ENCODE measurements at places on chromosomes 1 and 21.
A peak's percentile ranks its signal among the peaks of the same experiment; 100 is the strongest.

- no peak for DNase-seq
Observed at GRCh38 chr1:207028884-207029650, 3.5 kb downstream of the C1orf116 start.

- DNase-seq, result no peak
Observed at GRCh38 chr1:206112600-206113301, 4.4 kb downstream of the AVPR1B start.

- DNase-seq, result no peak
Observed at GRCh38 chr1:93079685-93080141, 630 bp downstream of the MTF2 start.

DNA sequence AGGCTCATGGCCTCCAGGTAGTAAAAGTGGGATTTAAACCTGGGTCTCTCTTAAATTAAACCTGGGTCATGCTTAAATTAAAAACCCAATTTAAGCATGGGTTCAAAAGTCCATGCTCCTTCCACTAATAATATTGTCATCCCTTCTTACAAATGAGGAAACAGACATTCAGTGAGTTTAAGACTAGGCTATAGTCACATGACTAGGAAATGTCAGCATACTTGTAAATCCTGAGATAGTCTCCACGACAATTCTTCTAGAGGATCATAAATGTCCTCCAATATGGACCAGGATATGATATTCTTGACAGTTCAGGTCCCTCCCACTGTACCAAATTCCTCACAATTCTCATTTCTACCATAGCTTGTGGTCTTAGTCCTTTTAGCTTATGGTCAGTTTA lies 10.5 kb upstream of the IGFN1 start:
- DNase-seq, result no peak

DNA sequence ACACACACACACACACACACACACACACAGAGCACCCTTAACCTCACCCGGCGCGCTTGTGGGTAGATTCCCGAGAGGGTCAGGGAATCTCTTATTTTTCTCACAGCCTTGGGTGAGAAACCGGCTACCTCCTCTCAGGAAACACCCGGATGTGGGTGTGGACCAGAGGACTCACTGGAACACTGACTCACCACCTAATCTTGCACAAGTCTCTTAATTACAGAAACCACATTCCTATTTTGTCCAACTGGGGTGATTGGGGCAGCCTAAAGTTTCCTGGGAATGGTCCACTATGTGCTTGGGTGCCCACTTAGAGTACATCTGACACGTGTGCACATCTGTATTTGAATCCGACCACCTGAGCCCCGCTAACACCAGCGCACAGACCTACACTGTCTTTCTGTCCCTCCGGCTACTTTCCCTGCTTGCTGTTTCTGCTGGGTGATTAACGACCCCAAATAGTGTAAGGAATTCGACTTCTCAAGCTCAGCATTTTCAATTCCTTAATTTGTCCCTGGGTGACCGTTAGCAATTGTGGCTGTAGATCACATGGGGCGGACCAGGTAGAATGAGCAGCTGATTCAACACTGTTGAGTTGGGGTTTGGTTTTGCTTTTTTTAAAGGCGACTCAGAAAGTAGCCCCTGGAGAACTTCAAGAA lies 14.0 kb upstream of the TBX15 start:
- peak; percentile 74 for DNase-seq

- no peak for DNase-seq
Observed at GRCh38 chr1:51675177-51675780, 58.4 kb downstream of the OSBPL9 start.

GRCh38 chr1:42040159-42040558 lies 113.1 kb upstream of the GUCA2B start:
- DNase-seq, result no peak

- DNase-seq, result no peak
Observed at GRCh38 chr1:119838236-119838635, 27.0 kb upstream of the REG4 start.

- DNase-seq, result no peak
Observed at GRCh38 chr21:35602811-35603362, 457.4 kb downstream of the SETD4 start.

GRCh38 chr1:230248016-230248888 lies 177.9 kb downstream of the PGBD5 start:
- no peak for DNase-seq

DNA sequence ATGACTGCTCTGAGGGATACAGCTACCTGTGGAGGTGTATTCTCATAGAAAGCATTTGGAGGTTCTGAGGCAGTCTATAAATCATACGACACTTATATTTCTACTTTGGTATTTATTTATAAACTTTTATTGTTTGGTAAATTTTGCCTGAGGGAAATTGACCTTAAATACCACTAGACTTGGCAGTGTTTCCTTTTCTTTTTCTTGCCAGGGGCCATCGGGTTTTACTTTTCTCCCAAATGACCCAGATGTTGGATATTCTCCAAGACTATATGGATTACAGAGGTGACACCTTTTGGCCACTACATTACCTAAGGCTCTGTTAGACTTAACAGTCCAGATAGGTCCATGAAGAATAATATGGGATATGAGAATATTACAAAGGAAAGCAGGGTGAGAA lies 28.2 kb downstream of the CHD1L start:
- DNase-seq, result no peak

- DNase-seq, result peak; percentile 81
Observed at GRCh38 chr1:223707256-223708000, 4.9 kb upstream of the CAPN2 start.

DNA sequence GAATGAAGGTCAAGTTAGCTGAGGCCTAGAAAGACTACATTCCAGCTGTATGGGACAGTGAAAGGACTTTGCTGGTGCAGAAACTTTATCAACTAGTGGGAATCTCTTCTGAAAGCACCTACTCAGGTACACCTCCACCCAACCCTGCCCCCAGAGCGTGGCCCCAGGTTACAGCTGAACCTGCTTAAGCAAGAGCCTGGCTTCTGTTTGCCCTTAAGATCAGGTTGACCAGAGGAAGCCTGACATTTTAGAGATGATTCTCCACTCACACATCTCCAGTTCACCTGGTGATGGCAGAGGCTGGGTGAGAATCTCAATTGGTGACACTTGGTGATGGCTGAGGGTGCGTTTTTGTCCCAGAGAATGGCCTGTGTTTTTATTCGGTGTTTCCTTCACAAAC lies 24.0 kb downstream of the ELAPOR1 start:
- DNase-seq, result no peak

DNA sequence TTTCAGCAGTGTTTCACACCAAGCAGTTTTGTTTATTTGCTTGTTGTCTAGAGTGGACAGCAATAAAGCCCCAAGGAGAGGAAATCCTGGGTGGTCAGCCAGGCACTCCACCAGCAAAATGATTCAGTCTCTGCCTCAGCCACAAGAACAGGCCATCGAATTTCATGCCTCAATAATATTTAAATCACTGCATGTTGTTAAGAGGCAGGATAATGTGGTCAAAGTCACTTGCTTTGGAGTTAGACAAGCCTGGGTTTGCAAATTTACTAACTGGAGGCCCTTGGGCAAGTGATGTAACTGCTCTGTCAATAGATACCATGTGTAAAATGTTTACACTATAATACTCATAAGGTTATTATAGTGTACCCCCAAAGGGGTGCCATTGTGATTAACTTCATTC lies 349.6 kb downstream of the LMO4 start:
- DNase-seq, result no peak

GRCh38 chr1:195761104-195761503 lies 847.1 kb downstream of the KCNT2 start:
- DNase-seq, result no peak

DNA sequence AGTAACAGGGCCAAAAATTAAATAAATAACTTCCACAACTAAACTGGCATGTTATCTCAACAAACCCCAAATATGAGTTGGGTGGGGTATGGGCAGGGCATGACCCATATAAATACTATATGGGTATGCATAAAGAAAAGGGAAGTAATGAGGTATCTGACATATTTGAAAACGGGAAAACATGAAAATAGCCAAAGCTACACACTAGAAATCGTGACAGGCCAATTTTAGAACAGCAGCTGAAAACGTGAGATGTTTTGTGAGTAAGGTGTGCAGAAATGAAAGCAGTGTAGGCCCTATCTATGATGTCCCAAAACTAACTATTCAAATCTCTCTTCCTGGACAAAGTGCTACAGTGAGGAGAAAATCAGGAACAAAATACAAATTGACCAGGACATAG lies 537.9 kb upstream of the NR5A2 start:
- no peak for DNase-seq

DNA sequence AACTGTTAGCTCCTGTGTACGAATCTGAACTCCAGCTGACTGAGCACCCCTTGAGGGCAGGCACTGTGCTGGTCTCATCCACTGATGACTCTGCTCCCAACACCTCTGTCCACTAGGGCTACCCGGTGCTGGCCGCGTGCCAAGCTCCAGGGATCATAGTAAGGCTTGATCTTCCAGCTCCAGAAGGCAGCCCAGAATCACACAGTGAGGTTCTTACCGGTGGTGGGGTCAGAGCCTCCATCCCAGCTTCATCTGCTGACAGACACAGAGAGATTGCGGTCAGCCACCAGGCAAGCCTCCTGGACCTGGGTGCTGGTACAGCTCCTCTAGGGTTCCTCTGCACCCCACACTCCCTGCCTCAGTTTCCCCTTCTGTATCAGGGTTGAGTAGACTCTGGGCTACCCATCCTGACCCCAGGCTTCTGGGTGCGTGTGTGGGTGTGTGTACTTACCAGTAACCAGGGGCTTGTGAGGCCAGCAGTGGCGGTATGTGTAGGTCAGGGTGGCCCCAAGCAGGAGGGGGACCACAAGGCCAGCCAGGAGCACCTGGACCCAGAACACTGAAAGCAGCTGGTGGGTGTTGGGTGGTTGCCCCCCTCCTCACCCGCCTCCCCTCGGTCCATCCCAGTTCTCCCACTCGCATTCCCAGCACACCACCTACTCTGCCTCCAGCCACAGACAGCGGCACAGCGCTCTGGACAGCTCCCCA lies 3.4 kb downstream of the TNFRSF25 start:
- DNase-seq, result no peak

DNA sequence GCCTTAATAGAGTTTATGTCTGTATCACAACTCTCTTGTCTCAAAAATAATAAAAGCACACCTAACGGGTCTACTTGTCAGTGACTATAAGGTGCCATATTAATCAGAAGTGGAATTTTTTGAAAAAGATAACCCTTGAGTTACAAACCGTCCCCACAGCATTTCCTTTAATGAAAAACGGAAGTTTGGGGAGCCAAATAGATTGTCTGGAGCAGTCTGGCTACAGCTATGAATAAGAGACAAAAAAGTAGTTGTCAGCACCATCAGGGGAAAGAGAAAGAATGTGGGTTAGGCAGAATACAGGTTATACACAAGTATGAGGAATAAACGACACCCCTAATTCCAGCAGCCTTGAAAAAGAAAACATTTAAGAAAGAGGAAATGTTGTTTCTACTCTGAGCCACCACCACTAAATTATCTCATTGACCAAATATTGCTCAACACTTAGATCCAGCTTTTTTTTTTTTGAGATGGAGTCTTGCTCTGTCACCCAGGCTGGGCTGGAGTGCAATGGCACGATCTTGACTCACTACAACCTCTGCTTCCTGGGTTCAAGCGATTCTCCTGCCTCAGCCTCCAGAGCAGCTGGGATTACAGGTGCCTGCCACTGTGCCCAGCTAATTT lies 29.4 kb upstream of the USP24 start:
- no peak for DNase-seq

GRCh38 chr1:113226148-113226547 lies 153.2 kb downstream of the LRIG2 start:
- no peak for DNase-seq

DNA sequence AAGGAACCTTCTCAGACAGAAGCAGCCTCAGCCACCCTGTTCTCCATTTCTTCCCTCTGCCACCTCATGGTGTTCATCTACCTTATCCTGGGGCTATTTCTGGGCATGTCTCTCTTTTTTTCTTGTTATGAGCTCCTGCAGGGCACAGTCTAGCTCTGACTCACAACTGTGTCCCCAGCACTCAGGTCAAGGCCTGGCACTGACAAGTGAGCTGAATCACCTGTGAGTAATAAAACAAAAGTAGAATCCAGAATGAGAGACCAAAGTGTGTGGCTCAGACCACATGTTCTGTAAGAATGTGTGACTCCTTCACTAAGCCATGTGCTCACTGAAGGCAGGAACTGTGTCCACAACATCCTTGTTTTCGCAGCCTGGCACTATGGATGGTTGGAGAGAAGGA lies 23.2 kb downstream of the C1orf94 start:
- DNase-seq, result no peak
